ENCODE measurements at places on chromosomes 6 and 20. TPM values are rescaled to one million over a fixed set of nuclear protein-coding genes. Genes with fewer than 3 reads are reported as not detected.

- DNase-seq: no peak
Measured at GRCh38 chr6:159838020-159838744, 38.1 kb downstream of the PNLDC1 start.

- DNase-seq: no peak
Measured at GRCh38 chr6:129672881-129673631, 36.9 kb downstream of the ARHGAP18 start.

- DNase-seq: peak; percentile 78
Measured at GRCh38 chr6:125597411-125598253, 151.8 kb upstream of the HEY2 start.

DNA sequence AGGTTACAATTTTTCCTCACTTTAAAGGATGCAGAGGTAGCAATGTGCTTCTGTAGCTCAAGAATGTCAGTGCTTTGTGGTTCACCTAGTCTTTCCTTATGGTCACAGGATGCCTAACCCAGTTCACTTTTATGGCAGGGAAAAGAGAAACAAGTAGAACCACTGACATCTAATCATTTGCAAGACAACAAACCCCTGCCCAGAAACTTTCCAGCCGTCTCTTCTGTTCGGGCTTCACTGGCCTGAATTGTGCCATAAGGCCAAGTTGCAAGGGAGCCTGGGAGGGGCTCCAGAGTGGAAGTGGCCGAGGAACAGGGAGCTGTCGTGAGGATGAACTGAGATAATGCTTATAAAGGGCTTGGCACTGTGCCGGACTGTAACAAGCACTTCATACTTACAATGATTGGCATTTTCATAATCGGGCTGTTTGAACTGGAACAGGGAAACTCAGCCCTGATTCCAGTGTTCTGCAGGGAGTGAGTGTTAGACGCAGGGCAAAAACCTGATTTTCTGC lies 212.6 kb downstream of the BCAS1 start:
- no peak for DNase-seq

DNA sequence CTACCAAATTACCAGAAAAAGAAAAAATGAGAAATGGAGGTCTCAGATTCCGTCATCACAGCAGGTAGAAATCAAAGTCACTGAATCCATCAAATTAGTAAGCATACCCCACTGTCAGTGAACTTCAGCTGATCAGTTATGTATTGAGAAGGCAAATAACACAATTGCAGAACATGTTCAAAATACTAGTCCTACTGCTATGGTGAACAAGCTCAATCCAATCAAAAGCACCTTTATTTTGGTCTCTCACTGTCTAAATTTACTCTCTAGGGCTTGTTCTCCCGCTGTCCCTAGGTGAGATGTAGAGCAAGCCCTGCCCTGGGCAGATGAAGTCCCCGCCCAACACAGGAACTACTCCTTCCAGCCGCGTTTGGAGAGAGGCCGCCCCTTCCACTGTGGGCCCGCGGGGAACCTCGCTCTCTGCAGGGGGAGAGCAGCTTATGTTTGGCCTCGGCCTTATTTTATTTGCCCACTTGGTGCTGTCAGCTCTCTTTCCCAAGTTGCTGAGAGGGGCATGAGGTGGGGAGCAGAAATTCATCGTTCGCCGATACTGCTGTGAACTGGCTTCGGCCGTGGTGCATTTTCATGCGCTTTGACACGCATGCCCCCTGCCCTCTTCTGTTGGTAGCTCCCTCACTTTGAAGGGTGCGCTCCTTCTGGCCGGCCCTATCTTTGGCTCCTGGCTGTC lies 14.3 kb upstream of the MAP1LC3A start:
- peak; percentile 44 for DNase-seq

DNA sequence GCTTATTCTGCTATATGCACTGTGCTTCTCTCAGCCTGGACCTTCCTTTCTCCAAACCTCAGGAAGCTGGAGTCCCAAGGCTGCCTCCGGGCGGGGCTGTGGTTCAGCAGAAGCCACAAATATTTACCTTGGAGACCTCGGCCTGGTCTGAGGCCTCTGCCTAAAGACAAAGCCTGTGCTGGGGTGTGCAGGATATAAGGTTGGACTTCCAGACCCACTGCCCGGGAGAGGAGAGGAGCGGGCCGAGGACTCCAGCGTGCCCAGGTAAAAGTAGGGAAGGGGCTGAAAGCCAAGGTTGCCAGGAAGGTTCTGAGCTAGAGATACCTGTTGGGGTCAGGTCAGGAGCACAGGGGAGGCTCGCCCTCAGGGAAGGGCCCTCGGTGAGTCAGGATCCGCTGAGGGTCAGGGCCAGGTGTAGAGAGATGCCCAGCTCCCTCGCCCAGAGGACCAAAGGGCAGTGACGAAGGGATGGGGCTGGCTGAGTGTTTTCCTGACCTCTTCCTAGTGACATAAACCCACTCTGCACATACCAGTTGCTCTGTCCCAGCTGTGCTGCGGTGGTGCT lies at the start of gene BPIFB1:
Gene BPIFB1, plus strand, starts transcription at position 224 of the 565 bp plus-strand sequence. CDS start 2,860 bp downstream, outside the sequence.
- no peak for DNase-seq

The ZMYND8 gene
- 57.6 TPM for total RNA-seq

- DNase-seq: no peak
Measured at GRCh38 chr20:34459209-34459897, 56.9 kb upstream of the DYNLRB1 start.

GRCh38 chr6:10381133-10381829 lies 33.6 kb downstream of the TFAP2A start:
- DNase-seq: no peak

GRCh38 chr6:137002505-137002904 lies 42.3 kb downstream of the IL20RA start:
- no peak for DNase-seq

The CPNE5 gene
- 2.4 TPM for total RNA-seq

The NR2E1 gene
- not detected for total RNA-seq

- no peak for DNase-seq
Measured at GRCh38 chr6:89379281-89379680, 26.8 kb upstream of the UBE2J1 start.

DNA sequence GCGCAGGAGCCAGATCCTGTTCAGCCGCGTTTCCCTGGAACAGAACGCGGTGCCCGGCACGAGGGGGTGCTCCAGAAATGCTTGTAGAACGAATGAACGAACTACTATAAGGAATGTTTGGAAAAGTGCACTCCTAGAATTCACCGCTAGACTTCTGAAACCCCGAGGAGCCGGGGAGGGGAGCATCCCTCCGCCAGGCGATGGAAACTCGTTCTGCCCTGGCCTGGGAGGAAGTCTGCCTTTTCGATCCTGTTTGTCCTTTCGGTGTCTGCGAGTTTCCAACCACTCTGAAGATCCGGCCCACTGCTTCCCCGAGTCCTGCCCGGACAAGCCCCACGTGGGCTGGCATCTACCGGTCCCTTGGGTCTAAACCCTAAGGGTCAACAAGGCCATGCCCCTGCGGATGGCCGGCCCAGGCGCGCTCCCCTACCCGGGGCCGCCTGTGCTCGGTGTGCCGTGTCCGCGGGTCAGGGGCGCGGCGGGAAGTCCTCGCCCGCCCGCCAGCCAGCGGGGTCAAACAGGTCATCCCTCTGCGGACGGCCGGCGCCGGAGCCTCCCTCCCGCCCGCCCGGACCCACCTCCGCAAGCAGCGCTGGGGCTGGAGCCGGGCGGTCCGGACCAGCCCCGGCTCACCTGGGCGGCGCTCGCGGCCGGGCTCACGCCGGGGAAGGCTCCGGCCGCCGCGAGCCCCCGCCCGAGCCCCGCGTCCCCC lies 526 bp downstream of the SULF2 start:
- no peak for DNase-seq

DNA sequence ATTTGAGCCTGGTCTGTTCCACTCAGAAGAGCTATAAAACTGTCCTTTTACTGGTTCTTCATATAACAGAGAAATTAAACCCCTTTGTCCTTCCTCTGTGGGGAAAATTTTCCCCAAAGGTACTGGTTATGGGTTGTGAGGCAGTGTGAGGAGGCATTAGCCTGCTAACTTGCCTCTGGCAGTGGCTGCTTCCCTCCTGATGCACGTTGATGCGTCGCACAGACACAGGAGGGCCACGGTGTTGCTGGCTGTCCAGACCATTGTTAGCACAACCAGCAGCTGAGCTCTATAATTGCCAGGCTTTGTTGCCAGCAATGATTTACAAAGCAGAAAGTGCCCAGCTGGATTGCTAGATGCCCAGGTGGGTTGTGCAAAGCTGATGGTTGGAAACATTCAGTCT lies 10.1 kb downstream of the AAR2 start:
- DNase-seq: no peak

The SLC44A4 gene
- total RNA-seq: 53.7 TPM
